ENCODE measurements at places on chromosomes 4 and X. TPM values are rescaled to one million over a fixed set of nuclear protein-coding genes. Genes with fewer than 3 reads are reported as not detected.

CPZ gene
- 36.4 TPM for total RNA-seq

NAT8L gene
- total RNA-seq = 14.7 TPM

LARP7 gene
- total RNA-seq = 37.0 TPM

SPP1 gene
- total RNA-seq = 13.2 TPM

ARMCX2 gene
- total RNA-seq = 108 TPM

LRCH2 gene
- total RNA-seq = 6.6 TPM

GLRA3 gene
- 0.09 TPM for total RNA-seq

CT45A1 gene
- not detected for total RNA-seq

MTNR1A gene
- 0.97 TPM for total RNA-seq

ANTXR2 gene
- 5.3 TPM for total RNA-seq
